ENCODE measurements at places on chromosomes 16 and 17. TPM values are rescaled to one million over a fixed set of nuclear protein-coding genes. Genes with fewer than 3 reads are reported as not detected.

GRCh38 chr16:75106351-75107274 is 10.0 kb downstream of the LDHD start:
- DNase-seq = no peak

The OR3A3 gene
- total RNA-seq = not detected

DNA sequence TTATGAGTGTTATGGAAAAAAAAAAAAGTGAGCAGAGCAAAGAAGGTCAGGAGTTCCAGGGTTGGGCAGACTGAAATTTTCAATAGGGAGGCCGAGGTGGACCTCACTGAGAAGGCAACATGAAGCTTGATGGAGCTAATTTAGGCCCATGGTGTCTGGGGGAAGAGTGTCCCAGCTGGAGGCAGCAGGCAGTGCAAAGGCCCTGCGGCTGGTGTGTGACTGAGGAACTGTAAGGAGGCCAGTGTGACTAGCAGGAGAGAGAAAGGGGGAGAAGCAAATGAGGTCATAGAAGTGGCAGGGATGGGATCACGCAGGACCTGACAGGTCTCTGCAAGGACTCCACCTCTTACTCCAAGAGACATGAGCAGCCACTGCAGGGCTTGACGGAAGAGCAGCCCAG is 10.2 kb downstream of the ARHGEF15 start:
- no peak for DNase-seq

- peak; percentile 96 for DNase-seq
Measured at GRCh38 chr17:50479522-50480141, 972 bp downstream of the RSAD1 start.

GRCh38 chr16:89140401-89140800 is 31.1 kb upstream of the CDH15 start:
- DNase-seq = no peak

DNA sequence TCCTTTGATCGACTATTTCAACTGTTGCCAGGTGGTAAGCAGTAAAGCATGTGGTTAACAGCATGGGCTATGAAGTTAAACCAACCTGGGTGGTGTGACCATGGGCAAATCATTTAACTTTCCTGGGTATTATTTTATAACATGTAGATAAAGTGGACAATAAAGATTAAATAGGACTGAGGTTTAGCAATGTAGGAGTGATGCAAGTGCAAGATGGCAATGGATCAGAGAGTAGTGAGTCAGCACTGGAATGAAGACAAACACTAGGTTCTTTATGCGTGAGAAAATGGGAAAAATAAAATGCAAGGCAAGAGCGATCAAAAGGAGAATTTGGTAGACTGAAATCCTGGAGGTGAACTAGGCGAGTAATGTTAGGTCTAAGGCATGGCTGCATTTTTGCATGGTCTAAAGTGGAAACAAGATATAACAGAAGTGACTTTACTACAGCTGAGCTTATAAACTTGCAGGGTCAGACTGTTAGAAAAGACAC is 222.4 kb upstream of the AXIN2 start:
- DNase-seq = no peak

DNA sequence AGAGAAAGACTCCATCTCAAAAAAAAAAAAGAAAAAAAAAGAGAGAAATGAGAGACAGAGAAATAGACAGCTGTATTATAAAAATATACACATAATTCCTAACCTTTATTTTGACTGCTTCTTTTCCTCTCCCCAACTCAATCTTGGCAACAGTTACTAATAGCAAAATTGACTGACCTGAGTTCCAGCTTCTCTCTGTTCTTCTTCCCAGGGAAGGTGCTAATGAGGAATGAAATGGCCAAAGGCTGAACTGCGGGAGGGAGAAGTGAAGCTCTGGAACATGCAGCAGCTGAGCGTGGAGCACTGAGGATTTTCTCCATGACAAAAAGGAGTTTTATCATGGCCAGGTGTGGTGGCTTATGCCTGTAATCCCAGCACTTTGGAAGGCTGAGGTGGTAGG is 25.2 kb upstream of the PRKCA start:
- peak; percentile 78 for DNase-seq

The RCVRN gene
- not detected for total RNA-seq

DNA sequence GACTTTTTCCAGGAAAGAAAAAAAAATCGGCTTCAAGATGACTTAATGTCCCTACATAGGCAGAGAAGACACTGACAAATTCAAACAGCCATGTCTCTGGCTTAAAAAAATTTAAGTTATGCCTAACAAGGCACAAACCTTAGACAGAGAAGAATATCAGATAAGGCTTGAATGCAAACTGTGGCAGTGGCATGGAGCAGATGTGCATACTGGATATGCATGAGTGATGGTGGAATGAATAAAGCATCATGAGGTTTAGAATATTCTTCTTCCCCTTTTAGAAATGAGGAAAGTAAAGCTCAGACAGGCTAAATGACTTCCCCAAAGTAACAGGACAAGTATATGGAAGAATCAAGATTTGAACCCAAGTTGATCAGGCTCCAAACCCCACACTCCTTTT is 23.2 kb upstream of the WSCD1 start:
- DNase-seq = no peak

GRCh38 chr16:73086108-73086507 is 38.2 kb upstream of the ZFHX3 start:
- DNase-seq = no peak

- DNase-seq = no peak
Measured at GRCh38 chr17:64196601-64197000, 66.5 kb downstream of the TEX2 start.

The CMTM2 gene
- not detected for total RNA-seq

GRCh38 chr16:379183-379960 is 2.4 kb downstream of the PGAP6 start:
- peak; percentile 96 for DNase-seq

The GFOD2 gene
- total RNA-seq = 10.6 TPM

DNA sequence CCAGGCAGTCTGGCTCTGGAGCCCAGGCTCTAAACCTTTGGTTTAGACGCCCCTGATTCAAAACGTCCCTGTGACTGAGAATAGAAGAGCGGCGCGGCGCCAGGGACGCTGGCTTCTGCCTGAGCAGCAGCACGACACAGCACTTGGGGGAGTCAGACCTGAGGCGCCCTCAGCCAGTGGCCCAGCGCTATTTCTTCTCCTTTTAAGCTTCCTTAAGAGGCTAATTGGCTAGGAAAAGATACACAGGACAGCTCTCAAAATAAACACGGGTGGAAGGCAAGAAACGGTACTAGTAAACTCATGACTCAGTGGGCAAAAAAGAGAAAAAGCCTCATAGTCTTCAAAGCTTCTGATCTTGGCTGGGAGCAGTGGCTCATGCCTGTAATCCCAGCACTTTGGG is 34.9 kb downstream of the GTF3C1 start:
- no peak for DNase-seq

The PRPSAP1 gene
- 76.6 TPM for total RNA-seq

DNA sequence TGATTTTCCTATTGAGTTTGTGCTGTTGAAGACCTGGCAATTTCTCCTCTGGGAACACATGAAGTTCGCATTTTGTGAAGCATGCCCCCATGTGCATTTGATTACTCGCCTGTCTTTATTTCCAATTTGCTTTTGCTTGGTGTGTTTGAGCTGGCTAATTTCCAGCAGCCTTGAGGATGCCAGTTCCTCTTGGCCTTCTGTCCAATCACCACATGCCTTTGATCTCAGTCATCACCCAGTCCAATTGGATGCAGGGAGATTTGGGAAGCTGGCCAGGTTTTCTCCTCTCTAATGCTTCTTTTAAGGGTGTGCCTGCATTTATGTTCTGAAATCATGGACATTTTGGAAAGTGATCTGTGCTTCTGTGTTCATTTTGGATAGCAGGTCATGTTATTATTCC is 3.8 kb upstream of the TMEM100 start:
- DNase-seq = no peak

DNA sequence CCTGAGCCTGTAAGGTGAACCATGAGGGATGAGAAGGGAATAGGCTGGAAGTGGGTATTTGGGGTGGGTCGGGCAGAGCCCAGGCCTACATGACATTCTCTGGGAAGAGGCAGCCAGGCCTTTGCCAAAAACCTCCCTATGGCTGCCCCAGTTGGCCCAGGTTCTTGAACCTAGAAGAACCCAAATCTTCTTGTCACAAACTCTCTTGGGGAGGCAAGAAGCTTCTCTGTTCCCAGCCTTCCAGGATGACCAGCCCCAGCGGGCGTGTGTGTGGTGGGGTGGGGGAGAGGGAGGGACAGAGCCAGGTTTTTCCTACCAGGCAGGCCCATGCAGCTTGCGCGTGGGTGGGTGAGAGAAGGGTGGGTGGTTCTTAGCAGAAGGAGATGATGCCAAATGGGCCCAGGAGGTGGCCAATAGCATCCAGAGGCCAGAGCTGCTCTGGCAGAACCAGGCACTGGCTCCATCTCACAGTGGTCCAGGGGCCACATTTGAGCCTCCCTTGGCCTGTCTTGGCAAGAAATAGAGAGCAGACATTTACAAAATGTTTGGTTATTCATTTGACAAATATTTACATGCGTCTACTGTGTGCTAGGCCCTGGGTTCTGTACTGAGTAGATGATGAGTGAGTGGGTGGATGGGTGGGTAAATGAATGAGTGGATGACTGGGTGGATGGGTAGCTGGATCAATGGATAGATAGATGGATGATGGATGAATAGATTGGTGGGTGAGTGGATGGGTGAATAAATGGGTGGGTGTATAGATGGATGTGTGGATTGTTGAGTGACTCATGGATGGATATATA is 44.3 kb upstream of the PLCG2 start:
- no peak for DNase-seq

The MT1G gene
- 11.0 TPM for total RNA-seq

- no peak for DNase-seq
Measured at GRCh38 chr16:75044800-75045361, 46.1 kb downstream of the ZNRF1 start.

The CA7 gene
- not detected for total RNA-seq

The GJD3 gene
- total RNA-seq = not detected

GRCh38 chr17:44465897-44466296 is 37.3 kb downstream of the GPATCH8 start:
- DNase-seq = no peak

DNA sequence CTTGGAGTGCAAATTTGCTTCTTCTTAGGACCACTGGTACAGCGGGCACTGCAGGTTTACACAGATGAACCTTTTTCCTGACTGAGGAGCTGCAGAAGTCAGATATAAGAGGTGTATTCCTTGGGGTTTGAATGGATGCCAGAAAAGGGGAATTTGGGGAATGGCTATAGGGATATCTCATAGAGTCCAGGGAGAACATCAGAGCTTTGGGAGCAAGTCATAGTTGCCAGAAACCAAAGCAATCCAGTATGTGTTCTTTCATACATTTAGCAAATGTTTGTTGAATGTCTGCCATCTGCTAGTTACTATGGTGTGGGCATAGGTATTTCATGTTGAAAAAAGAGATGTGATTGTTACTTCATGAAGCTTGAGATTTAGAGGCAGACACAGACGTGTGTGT is 46.8 kb downstream of the MAP2K4 start:
- no peak for DNase-seq

- no peak for DNase-seq
Measured at GRCh38 chr16:82379551-82379950, 209.5 kb upstream of the MPHOSPH6 start.

- DNase-seq = peak; percentile 72
Measured at GRCh38 chr17:66717641-66718058, 117.3 kb upstream of the CACNG5 start.

DNA sequence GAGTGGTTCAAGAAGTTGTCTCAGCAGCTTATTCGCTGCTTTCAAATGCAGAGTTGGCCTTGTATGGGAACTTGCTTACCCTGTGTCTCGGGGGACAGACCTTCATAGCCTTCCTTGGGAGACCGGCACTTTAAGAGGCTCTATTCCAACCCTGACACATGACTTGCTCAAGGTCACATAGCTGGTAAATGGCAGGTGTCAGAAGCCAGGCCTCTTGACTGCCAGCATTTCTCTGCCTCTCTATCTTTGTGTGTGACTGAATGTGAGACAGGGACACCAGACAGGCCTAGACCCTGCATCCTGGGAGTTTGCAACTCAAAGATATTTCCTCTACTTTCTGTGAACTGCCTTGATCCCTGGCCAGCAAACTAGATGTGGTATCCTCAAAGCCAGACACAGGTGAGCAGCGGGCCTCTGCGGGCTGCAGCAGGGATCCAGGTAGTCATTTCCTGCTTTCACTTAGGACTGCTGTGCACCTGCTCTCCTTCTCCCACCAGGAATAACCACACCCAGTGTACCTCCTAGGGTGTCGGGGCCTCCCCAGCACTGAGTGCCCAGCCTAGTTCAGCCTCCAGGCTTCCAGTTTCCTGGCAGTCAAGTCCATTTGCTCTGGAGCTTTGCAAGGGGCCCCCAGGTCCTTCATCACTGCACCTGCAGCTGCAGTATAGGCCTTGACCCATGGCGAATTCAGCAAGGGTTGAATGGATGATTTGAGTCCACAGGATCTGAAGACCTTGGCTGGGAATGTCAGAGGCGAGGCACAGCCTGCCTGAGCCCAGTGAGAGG is 116.6 kb upstream of the TNRC6C start:
- no peak for DNase-seq

DNA sequence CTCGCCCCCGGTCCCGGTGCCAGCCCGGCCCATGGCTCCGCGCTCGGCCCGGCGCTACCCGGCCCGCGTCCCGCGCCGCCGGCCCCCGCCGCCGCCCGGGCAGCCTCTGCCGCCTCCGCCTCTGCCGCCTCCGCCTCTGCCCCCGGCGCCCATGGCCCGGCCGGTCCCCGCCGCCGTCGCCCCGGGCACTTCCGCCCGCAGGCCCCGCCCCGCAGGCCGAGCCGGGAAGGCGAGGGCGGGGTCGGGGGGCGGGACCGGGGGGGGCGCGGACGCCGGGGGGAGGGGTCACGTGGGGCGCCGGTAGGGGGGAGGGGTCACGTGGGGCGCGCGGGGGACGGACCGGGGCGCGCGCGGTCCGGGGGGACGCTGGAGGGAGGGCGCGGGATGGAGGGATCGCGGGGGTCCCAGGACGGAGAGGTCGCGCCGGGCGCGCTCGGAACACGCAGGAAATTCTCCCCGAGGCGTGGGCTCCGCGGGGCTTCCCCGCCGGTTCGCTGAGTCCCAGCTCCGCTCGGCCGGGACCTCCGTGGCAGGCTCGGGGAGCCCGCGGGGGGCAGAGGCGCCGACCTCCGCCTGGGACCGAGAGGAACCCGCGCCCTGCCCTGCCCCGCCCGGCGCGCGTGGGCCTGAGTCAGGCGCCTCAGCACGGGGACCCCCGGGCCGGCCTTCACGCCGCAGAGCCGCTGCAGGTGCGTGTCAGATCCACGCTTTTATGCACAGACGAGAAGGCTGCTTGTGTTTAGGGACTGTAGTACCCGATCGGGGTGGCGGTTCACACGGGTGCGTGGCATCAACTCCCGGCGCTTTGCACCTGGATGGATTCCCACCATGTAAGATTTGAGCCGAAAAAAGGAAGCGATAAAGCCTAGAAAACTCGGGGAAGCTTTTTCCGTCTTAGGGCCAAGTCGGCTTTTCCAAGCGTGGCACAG is at the start of gene PGAP6:
PGAP6 (minus strand) TSS at position 190 of the 929 bp plus-strand sequence; CDS start at position 33, 157 bp downstream.
- peak; percentile 81 for DNase-seq

- DNase-seq = no peak
Measured at GRCh38 chr16:69613378-69614154, 47.8 kb downstream of the NFAT5 start.

- DNase-seq = no peak
Measured at GRCh38 chr17:1947229-1947742, 77.8 kb downstream of the RTN4RL1 start.

The TLCD2 gene
- 0.26 TPM for total RNA-seq

- DNase-seq = no peak
Measured at GRCh38 chr17:12995106-12995895, 22.5 kb downstream of the ELAC2 start.

All from endodermal cell (in vitro differentiated cells).